ENCODE measurements at places on chromosomes 1 and 21.

DNA sequence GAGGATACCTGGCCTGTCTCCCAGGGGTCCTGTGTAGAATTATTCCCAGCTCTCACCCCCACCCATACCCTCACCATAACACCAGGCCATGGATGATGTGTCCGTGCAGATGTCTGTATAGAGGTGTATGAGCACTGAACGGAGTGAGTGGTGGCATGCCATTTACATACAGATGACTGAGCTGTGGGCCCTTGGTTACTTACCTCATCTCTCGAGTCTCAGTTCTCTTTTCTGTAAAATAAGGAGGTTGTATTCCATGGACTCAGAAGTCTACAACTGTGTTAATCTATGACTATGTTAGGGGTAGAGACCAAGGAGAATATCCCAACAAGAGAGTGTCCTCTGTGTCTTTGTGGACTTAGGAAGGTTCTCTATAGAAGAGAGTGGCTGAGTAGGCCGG, 65.6 kb upstream of the CD1D start:
- no peak for DNase-seq

DNA sequence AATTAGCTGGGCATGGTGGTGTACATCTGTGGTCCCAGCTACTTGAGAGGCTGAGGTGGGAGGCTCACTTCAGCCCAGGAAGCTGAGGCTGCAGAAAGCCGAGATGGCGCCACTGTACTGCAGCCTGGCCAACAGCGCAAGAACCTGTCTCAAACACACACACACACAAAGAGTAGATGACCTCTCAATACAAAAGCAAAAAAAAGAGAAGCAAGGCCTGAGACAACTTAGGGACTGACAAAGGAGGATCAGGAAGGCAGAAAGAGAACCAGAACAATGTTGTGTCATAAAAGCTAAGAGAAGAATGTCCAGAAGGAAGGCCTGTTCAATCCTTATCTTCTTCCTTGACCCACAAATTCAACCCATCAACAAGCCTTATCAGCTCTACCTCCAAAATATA, 18.5 kb downstream of the WASF2 start:
- no peak for DNase-seq

DNA sequence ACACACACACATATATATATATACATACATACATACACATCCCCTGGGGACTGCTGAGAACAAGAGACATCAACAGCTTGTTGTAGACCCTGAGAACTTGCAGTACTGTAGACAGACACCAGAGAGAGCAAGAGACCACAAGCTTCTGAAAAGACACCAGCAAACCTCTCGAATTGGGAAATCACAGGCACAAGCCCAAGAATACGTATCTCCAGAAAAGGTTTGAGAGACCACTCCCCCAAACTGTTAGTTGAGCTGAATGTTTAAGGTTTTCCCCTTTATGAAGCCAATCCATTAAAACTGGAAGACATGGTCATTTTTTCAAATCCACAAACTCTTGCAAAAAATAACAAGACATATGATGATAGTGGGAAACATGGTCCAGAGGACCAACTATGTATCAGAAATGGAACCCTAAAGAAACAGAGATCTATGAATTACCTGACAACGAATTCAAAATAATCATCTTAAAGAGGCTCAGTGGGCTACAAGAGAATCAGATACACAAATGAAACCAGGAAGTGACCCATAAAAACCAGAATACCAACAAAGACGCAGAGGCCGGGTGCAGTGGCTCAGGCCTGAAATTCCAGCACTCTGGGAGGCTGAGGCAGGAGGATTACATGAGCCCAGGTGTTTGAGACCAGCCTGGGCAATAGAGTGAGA, 45.1 kb downstream of the SLC2A1 start:
- no peak for DNase-seq

- DNase-seq, result no peak
Measured at GRCh38 chr1:163737261-163737660, 415.5 kb downstream of the NUF2 start.

- no peak for DNase-seq
Measured at GRCh38 chr1:45685308-45686014, 872 bp downstream of the GPBP1L1 start.

DNA sequence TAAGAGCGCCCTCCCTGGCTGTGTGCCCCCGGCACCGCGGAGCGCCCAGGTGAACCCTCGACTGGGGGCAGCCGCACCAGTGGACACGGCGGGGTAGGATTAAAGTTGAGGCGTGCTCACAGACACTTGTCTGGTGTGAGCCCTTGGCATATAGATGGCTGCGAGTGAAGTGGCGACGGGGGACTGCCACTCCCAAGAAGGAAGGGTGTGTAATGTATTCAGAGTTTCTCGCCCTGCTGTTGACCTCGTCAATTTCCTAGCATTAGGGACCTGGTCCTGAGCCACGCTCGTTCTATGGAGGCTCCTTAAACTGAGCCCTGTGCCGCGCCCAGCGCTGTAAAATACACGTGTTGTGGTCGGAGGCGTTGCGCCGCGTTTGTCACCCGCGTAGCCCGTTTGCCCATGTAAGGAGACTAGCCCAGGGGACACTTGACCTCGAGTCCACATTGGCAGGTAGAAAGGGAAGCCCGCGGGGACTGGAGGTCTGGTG, 554 bp downstream of the EVA1C start:
- no peak for DNase-seq

- DNase-seq, result no peak
Measured at GRCh38 chr1:239987103-239987745, 104.5 kb upstream of the FMN2 start.

DNA sequence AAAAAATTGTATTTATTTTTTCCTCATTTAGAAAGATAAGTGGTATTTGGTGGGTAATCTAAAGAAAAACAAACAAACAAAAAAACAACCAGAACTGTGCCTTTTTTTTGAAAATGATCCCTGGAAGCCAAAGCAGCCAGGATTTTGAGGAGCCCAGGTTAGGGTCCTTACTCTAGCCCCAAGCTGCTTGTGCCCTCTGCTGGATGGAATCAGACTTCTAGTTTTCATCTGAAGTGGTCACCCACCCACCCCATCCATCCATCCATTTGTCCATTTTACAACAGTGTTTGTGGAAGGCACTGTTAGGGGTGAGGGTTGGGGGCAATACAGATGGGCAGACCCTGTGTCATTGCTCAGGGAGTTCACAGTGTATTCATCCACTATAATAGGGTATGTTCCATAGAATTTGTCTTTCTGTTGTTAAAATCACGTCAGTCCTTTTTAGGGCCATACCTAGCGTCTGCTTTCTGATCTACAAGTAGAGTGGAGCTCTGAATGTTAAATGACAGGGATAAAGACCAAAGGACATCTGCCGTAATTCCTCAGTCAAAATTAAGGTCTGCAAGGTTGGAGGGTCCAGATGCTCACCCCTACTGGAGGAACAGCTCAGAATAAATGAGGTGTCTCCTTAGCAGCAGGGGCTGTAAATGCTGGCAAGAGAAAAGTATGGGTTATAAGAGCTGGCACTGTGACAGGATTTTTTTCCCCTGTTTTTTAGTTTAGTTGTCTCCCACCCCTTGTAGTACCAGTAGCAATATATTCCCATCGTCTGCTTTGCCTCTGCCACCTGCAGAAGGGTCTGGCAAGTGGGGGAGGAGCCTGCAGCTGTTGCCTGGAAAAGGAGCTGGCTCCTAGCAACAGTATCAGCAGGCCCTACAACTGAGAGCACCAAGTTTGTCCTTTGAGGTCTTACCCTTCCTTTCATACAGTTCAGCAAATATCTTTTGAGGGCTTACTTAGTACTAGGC, 3.2 kb downstream of the LRRC42 start:
- no peak for DNase-seq

- DNase-seq, result peak; percentile 95
Measured at GRCh38 chr1:62436039-62436465, 797 bp upstream of the USP1 start.

DNA sequence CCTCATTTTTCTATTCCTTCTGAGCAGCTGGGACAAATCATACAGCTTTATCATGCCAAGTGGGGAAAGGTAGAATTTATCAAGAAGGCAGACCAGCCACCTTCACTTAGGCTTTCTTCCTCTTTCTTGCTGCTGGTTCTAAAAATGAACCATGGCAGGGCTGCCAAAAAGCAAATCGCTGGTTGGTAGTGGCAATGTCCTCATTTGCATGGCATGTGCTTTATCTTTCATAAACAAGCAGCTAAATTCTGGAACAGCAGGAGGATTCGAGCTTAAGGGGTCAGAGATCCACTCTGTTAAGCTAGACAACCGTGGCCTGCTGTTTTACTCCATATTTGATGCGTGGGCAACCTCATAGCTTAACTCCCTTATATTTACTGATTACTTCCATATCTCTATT, 91.3 kb downstream of the RPE65 start:
- no peak for DNase-seq

- DNase-seq, result no peak
Measured at GRCh38 chr1:39344394-39345154, 140.1 kb downstream of the MACF1 start.

DNA sequence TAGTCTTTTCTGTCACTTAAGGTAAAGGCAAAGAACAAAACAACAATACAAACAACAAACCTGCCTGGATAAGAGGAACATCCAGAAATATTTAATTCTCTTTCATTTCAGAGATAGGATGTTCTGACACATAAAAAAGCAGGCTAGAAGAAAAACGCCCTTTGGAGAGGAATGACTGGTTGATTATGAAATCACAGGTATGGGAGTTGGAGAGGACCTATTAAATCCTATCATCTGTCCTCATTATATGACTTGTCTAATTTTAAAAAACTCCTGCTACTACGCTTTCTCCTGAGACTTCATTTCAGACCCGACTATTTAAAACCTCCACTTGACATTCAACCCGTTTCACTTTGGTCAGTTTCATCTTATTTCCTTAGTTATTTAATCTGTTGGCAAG, 54.1 kb downstream of the TMPRSS15 start:
- DNase-seq, result no peak

DNA sequence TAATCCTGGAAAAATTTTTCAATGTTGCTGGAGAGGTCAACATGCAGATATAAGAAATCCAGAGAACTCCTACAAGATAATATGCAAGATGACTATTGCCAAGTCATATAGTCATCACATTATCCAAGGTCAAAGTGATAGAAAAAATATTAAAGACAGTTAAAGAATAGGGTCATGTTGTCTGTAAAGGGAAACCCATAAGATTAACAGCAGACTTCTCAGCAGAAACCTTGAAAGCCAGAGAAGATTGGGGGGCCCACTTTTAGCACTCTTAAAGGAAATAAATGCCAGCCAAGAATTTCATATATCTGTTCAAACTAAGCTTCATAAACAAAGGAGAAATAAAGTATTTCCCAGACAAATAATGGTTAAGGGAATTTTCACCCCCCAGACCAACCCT, 64.1 kb downstream of the PTGFR start:
- DNase-seq, result no peak

GRCh38 chr1:220685879-220686278, 4.3 kb upstream of the C1orf115 start:
- DNase-seq, result no peak

DNA sequence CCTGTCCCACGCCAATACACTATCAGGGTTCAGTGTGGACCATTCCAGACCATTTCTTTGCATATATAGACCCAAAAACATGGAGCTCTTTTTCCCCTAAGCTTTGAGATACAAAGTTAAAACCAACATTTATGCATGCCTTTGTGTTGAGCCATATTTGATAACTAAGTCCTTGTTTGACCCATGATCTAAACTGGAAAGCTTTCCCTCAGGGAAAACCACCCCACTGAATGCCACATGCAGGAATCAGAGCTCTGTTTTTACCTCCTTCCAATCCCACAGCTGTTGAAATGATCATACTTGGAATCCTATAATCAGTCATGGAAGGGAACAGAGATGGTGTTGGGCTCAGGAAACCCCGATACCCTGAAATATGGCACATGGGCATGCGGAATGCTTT, 14.8 kb upstream of the SLC45A1 start:
- DNase-seq, result no peak

- peak; percentile 41 for DNase-seq
Measured at GRCh38 chr1:44652445-44653106, 21.7 kb downstream of the TMEM53 start.

GRCh38 chr1:228284148-228284495, 76.3 kb downstream of the OBSCN start:
- no peak for DNase-seq

GRCh38 chr1:19421365-19421764, 64.0 kb downstream of the CAPZB start:
- no peak for DNase-seq

DNA sequence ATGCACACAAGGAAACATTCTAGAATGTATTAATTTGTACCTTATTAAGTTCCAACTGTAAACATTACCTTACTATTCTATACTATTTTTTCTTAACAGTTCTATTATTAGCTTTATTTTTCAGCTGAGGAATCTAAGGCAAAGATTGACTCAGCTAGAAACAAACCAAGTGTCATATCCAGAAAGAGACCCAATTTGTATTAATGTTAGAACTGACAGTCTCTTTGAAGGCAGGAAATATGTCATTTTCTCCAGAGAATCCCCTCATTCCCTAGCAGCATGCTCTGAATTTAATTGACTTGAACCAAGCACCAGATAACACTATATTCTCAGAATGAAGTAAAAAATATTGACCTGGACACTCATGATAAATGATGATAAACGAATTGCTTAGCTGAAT, 81.4 kb upstream of the PLPPR5 start:
- DNase-seq, result no peak

DNA sequence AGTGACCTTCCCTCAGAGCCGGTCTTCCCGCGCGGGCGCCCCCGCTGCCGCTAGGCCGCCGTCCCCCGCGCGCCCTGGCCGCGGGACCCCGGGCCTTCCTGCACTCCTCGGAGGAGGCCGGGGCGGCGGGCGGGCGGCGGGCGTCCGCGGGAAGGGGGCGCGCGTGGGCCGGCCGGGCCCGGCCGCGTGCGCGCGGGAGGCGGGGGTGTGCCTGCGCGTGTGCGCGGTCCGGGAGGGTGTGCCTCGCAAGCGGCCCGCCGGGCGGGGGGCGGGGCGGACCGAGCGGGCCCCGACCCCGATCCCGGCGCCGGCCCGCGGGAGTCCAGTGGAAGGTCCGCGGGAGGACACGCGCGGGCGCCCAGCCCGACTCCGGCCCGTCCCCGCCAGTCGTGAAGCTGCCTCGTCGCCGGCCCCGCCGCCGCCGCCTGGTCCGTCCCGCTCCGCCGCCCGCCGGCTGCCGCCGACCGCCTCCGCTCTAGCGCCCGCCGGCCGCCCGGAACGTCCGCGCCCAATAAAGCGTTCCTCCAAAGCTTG, 438 bp downstream of the MRPS6 start:
- peak; percentile 23 for DNase-seq

GRCh38 chr1:207849646-207850045, 61.3 kb downstream of the CD34 start:
- DNase-seq, result no peak

GRCh38 chr1:151553659-151554058, 13.6 kb downstream of the TUFT1 start:
- DNase-seq, result no peak

DNA sequence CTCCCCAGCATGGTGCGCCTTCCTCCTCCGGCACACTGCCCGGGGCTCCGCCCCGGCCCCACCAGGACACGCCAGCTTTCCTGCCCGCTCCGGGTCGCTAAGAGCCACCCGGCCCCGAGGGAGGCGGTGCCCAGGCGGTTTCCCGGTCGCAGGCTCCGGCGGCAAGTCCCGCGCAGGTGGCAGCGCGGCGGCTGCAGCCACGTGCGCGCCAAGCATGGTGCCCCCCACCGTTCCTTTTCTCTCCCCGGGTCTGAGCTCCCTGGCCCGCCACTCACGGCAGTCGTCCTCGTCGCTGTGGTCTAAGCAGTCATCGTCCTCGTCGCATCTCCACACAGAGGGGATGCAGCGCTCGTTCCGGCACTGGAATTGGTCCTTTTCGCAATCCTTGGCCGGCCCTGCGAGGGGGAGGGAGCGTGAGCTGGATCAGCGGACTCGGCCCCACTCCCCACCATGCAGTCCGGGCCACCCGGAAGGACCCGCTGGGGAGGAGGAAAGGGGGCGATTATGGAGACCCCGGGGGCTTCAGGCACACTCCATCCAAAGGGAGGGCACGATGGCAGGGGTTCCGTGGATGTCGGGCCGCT, 1.2 kb downstream of the LRP8 start:
- DNase-seq, result no peak

Measured in stimulated activated CD8-positive, alpha-beta memory T cell treated with anti-CD3 and anti-CD28 coated beads, Interleukin-15, amount 100 ng/mL, for 48 hours (primary cell).